Suprapubic skin (tissue), 4 donors: ENCODE measurements at places on chromosomes 7 and 10. TPM values are rescaled to one million over a fixed set of nuclear protein-coding genes. Genes with fewer than 3 reads are reported as not detected.

DNA sequence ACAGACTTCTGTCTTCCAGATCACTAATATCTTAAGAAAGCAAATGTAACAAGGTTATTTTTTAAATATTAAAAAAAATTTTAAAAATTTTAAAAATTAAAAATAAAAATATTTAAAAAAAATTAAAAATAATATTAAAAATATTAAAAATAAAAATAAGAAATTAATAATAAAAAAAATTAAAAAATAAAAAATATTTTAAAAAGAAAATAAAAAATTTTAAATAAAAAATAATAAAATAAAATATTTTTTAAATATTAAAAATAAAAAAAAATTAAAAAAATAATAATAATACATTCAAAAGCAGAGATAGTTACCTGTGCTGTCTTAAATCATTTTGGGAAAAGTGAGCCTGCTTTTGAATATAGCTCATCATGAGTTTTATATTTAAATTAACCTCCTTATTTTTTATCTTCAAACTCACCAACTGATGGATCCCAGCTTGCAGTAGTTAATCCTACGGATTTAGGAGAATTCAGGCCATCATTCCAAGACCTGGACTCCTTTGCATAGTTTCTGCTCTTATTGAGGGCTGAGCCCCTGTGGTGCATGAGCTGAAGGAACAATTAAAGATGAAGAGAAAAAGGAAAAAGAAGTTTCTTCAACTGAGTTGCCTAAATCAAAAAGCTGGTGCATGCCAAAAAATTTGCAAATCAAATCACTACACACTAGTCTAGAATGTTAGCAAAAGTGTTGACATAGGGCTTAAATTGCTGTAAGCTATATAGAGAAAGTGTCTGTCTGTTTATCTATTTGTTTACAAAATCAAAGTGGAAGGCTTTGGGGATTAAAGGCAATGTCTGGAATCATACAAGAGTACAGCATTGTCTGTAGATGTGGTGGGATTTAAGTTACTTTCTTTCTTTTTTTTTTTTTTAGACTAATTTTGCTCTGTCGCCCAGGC, 50.5 kb upstream of the ZNF438 start:
- DNase-seq: no peak

DNA sequence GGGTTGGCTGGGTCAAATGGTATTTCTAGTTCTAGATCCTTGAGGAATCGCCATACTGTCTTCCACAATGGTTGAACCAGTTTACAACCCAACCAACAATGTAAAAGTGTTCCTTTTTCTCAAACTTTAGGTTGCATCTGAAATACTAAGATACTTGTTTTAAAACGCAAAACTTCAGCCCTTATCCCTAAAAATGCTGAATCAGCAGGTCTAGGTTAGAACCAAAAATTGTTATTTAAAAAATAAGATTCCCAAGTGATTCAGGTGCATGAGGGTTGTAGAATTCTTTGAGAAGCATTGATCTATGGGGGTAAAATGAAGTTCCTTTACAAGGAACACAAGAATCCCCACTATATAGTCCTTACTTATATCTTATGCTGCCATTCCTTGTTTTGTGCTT, 56.5 kb upstream of the BICC1 start:
- DNase-seq: no peak

DNA sequence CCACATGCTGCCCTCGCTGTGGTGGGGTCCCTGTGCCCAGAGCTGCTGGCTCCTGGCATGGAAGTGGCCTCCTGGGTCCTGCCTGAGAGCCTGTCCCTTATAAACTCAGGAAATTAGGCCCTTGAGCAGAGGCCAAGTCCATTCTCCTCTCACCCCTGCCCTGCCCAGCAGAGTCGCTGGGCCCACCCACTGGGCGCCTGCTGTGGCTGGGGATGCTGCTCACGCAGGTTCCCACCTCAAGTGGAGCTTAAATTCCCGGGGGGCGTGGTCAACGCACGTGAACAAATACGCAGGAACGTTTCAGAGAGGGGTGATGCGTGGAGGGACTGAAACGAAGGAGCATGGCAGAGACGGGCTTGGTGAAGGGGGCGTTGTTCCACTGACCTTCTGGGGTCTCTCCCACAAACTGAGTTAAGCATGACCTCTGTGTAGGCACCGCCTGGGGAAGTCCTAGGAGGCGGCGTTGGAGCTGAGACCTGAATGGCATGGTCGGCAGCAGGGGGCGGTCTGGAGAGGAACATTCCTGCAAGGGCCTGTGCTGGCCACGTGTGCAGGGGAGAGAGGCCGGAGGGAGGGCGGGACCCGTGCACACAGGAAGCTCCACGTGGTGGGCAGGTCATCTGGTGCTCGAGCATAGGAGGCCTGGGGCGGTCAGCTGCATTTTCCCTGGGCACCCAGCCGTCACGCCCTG, 27.9 kb downstream of the FAM20C start:
- DNase-seq: no peak

DNA sequence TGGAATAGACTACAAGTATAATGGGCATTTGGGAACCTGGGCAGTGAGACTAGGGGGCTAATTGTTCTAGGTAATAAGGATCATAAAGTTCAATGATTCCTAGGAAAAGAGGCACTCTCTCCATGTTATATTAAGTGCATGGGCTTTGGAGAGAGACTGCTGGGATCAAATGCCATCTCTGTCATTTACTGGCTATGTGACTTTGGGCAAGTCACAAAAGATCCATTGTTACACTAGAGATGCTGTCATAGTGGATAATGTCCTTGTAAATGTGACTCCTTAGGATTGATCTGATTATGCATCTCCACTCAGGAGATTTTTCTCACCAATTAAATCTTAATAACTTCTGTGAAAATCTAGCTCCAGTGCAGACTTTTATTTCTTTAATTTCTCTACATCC, 156.3 kb upstream of the CACNA2D1 start:
- DNase-seq: no peak

- DNase-seq: no peak
These were observed 3.5 kb downstream of the ARID5B start for GRCh38 chr10:61904733-61905725.

DNA sequence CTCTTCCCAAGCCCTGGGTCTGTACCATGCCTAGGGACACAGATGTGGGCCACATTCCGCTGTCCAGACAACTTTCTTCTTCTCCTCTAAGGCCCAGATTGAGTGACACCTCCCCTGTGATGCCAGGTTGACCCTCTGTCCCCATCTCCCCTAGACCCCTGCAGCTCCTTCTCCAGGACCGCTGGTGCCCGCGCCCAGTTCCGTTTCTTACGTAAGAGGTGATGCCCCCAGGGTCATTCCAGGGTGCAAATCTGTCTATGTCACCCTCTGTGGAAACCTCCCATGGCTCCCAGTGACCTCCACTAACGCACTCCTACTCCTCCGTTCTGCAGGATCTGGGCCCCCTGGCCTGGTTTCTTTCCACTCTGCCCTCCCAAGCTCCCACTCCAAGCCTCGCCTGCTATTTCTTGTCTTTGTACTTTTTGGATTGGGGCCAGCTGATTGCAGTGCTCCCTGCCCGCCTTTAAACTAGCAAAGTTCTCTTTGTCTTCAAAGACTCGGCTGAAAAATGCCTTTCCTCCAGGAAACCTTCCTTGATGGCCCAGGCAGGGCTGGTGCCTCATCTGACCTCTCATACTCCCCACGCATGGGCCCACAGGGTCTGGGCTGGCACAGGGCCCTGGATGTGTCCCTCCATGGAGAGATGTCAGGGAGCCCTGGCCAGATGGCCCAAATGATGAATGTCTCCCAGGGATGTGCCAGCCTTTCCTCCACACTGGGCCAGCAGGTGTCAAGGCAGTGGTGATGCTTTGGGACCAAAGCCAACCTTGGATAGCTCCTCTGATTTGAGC, 21.3 kb upstream of the ELN start:
- no peak for DNase-seq

DNA sequence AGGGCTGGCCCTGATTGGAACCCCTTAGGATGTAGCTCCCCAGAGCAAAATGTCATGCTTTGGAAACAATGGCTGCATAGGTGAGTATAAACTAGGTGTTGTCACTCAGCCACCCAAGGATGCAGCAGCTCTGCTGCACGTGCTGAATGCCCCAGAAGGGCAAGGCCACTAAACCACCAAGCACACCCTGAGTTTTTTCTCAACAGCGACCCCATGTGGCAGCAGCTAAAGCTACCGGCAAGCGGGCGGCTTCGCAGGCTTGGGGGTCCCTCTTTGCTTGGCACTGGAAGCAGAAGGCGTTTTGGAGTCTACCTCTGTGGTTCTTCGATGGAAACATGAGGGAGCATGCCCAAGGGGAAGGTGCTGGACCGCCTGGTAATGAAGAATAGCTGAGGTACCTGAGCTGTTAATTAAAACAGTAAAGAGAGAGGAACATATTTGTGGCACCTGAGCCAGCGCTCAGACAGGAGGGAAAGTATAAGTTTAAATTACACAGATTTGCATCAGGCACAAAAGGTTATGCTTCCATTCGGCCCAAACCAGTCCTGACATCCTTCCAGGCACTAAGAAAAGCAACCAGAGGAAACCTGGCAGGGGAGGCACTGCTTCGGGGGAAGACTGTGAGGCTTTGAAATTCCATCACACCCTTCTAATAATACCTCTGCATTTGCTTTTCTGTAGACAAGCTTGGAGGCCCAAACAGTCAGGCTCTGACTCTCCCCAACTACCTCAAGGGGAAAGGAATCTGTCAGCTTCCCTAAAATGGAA, 152.1 kb downstream of the GFRA1 start:
- DNase-seq: no peak

DNA sequence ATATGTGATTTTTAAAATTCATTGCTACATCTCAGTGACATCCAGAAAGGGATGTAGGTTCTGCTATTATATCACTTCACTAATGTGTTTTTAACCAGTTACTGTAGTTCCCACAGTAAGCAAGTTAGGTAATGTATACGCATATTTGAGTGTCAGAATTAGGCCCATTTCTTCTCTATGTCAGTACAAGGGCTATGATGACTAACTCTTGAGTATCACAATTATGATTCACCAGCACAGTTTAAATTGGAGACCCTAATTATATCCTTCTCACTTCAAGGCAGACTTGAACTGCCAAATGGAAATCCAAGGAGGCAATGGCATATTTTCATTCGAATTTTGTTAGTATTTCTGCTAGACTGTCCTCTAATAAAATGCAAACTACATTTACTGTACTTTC, 23.6 kb downstream of the BZW2 start:
- DNase-seq: no peak

DNA sequence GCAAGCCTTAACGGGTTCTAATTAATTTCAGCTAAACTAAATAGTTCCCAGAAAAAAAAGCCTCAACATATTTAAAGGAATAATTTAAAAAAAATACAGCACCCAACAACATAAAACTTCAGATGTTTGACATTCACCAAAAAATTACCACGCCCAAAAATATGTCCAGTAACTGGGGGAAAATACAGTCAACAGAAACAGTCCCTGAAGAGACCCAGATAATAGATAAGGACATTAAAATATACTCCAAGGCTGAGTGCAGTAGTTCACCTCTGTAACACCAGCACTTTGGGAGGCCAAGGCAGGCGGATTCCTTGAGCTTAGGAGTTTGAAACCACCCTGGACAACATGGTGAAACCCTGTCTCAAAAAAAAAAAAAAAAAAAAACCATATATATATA, 78.0 kb downstream of the BTAF1 start:
- DNase-seq: no peak

DNA sequence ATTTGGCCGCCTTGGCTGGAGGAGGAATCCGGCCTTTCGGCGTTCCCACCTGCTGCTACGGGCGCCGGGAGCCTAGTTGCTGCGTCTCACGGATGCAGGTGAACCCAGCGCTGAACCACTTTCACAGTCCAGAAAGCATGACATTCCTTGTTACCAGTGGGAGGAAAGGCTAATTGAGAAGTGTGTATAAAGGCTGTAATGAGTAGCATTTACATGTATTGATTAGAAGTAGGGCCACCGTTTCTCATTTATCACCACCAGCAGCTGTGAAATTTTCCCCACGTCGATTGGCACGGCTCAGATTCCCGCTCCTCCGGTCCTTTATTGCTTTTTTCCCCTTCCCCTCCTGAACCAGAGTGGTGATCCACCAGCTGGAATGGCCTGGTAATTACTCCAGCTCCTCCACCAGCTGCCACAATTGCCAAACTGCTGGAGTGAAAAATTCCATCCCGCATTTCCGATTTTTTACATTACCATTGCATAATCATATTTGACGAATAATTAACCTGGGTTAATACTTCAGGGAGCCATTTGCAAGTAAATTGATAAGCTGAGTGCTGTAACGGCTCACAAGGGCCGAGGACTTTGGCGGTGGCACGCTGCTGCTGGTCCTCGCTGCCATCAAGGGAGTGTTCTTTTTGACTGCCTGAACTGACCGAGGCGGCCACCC, 153.3 kb downstream of the POU6F2 start:
- DNase-seq: no peak

- DNase-seq: no peak
These were observed 24.4 kb downstream of the CPED1 start for GRCh38 chr7:121012919-121013318.

Gene ARMC3
- total RNA-seq: not detected

Gene LRIT1
- total RNA-seq: not detected

Gene CALHM3
- not detected for total RNA-seq

Gene ZNF804B
- total RNA-seq: not detected
